ENCODE measurements at places on chromosomes 2 and 18. TPM values are rescaled to one million over a fixed set of nuclear protein-coding genes. Genes with fewer than 3 reads are reported as not detected.

- no peak for DNase-seq
These were observed 42.7 kb downstream of the RAB31 start for GRCh38 chr18:9750606-9751304.

GRCh38 chr2:148907085-148907785 is 32.2 kb downstream of the KIF5C start:
- DNase-seq = no peak

DNA sequence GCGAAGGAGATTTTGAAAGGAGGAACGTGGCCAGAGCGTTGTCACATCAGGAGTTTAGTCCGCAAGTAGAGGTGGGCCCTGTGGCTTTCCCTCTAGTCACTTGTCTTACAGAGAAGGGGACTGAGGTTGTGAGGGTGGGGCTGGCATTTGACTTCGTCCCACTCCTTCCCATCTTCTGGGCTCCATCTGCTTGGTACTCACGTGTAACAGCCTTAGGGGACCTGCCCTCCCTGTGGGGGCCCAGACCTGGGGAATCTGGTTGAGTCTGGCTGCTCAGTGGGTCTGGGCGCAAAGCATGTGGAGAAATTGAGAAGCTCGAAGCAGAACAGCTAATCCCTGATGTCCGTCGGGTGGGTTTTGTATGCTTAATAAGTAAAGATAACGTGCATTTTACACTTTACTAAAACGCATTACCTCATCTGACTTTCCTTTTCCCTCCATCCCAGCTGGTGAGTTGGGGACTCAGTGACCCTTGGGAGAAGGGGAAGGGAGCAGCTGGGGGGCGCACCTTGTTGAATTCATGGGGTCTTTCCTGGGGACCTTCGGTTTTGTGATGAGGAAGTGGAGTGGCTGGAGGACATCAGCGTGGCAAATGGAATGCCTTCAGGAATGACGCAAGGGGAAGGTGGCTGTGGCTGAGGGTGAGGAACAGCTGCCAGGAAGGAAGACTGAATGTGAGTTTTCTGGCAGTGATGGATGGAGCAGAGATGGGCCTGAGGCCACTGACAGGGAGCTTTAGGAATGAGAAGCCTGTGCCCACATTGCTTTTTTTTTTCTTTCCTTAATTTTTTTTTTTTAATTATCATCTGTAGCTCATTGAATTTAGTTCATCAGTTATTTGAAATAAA is 44.8 kb downstream of the ASAP2 start:
- no peak for DNase-seq

FAM168B gene
- 53.3 TPM for total RNA-seq

- DNase-seq = no peak
These were observed 208.2 kb downstream of the SH3RF3 start for GRCh38 chr2:109337221-109337620.
